CD4-positive, alpha-beta T cell treated with Interleukin-15 for 4 hours (primary cell): ENCODE measurements at places on chromosomes 1 and 21.

GRCh38 chr1:77539519-77540142, 142.8 kb downstream of the ZZZ3 start:
- no peak for DNase-seq

DNA sequence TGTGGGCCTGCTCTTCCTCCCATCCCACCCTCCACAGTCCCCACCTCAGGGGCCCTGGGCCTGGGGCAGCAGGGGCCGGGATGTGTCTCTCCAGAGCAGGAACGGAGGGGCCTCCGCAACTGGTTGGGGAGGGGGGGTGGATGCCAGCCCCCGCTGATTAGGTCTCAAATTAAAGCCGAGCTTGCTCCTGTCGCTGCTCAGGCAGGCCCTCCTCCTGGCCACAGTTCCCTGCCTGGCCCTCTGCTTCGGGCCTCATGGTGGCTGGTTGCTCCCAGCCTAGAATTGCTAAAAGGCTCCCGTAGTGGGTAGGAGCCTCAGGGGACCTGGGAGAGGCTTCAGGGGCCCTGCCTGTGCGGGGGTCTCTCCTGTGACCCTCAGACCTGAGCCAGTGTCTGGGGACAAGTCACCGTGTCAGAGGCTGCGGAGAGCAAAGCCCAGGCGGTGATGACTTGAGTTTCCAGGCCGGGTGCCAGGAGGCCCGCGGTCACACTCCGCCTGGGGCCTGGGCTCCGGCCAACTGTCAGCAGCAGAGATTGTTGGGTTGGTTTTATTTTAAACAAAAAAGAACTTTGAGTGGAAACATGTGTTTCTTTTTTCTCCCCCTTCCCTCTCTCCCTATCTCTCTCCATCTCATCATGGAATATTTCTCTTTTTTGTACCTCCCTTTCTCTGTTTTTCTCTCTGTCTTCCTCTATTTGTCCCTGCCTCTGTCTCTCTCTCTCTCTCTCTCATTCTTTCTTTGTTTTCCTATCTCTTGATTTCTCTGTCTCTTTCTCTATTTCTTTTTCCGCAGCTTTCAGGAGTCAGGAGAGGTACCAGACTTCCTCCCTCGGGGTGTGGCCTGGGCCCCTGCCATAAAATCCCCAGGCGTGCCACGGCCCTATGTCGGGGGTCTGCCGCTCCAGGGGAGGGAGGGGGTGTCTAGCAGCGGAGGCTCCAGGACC, 20.0 kb upstream of the EPHA2 start:
- no peak for DNase-seq

DNA sequence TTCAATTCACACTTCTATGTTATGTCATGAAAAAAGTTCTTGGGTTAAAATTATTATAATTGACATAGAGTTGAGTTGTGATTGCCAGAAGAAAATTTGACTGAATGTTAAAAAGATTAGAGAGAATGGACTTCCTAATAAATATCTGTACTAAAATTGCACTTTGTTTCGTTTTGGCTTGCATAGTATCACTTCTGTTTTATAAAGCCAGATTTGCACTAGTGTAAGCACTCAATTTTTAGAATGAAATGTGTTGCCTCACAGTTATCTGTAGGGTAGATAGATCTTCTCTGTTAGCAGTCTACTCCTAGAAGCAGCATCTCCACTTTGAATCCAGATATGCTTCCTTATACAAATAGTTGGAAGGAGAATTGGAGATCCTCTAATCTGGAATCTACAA, 95.2 kb upstream of the MPC2 start:
- no peak for DNase-seq

GRCh38 chr1:42450061-42450460, 5.8 kb downstream of the ZMYND12 start:
- no peak for DNase-seq

DNA sequence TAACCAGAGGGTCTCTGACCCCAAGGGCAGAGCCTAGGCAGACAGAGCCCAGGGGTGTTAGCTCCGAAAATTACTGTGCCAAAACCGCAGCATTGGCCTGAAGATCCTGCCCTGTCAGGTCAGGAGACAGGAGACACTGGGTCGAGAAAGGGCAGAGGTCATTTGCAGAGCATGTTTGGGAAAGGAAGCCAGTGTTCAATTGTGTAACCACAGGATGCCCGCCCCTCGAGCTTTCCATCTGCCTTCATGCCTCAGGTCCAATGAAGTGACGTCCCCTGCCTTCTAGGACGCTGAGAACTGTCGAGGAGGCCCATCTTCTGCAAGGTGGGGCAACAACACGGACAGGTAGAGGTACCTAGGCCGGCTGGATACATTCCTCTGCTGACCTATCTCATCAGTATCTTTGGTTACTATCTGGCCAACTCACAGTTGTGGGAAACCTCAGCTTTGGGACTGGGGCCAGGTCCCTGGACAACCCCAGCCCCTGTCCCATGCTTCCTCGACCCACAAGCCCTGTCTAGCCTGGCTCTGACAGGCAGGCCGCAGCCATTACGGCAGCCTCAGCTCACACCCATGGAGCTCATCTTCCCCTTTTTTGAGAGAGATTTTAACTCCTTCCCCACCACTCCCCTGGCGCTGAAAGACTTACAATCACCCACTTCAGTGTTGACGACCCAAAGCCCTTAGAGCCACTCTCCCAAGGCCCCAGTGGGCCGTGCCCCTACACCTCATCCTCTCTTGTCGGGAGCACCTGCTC, 1.3 kb downstream of the ARL8A start:
- no peak for DNase-seq

- peak; percentile 53 for DNase-seq
Observed at GRCh38 chr21:38831526-38832467, 26.1 kb downstream of the ETS2 start.

DNA sequence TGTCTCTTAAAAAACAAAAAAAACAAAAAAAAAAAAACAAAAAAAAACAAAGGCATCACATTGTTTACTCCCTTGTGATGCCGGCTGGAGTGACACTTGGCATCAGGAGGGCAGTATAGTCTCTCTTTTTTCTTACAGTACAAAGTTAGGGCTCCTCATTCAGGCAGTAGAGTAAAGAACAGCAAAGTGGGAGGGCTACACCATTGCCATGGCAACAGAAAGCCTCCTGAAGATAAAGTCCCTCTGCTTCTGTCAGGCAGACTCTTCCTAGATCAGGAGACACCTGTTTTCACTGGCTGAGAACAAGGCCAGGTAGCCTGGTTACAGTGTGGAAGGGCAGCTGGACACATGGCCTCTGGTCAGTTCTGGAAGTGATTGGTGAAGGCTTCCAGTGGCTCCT, 41.3 kb upstream of the RAB3GAP2 start:
- DNase-seq, result no peak

DNA sequence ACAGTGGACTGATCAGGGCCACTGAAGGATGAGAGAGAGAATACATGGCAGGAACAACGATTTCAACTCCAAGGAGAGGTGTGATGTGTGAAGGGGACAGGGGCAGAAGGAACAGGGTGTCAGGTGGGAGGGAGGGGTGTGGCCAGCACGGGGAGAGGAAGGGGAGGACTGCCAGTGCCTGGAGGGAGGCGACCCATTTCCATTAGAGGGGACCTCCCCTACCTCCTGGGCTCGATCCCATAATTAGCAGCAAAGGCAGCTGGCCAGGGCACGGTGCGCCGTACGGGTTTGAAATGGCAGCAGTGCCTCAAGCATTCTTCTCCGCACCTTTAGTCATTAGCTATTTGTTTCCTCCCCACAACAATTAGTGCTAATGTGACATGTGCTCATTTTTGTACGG, 22.7 kb downstream of the CRYAA start:
- no peak for DNase-seq

DNA sequence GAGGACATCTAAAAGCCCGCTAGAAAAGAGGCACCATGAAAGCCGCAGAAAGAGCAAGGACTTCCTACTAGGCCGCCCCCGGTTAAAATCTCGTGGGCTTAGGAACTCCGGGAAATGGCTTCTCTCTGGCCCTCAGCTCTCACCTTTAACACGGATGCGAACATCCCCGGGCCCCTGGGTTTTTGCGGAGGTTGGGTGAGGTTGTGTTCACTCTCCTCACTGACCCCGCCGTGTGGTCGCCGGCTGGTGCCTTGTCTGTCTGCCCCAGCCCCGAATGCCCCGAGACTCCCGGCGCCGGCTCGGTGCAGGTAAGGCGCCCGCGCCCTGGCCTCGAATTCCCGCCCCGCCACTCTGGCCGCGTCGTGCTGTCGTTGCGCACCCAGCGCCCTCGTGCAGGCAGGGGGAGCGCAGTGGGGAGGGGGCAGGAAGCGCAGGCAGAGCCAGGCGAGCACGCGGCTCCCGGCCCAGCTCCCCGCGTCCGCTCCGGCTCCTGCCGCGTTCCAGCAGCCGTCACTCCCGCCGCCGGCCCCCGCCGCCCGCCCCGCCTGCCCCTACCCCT, at the start of gene SHISAL2A:
SHISAL2A (plus strand) TSS at position 437 of the 559 bp plus-strand sequence. CDS start 326 bp downstream, outside the sequence.
- DNase-seq, result peak; percentile 61

GRCh38 chr1:11645670-11646265, 8.5 kb downstream of the FBXO2 start:
- peak; percentile 79 for DNase-seq

DNA sequence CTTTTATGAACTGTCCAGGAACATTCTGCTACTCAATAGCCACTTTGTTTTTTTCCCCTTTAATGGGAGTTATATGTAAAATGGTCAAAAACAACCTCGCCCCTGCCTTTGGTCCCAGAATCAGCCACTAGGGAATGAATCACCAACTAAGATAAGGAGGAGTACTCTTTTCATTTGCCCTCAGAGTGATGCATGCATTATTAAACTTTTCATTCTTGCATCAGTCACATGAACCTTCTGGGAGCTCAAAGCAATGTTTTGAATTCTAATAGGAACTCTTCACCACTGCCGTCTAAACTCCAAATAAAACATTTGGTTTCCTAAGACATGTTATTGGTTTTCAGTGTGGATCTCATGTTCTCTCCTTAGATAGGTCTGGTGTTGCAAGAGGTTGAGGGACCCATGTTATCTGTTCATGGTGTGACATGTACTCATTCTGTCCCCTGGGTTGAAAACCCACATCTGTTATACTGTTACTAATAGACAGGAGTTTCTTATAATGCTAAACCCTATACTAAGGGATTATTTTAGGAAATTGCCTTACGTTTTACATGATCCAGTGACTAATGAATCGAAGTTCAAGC, 17.8 kb upstream of the HSD17B7 start:
- DNase-seq, result no peak

GRCh38 chr21:39599191-39599970, 13.4 kb upstream of the B3GALT5 start:
- no peak for DNase-seq
